ENCODE measurements at places on chromosomes 2 and 18.

DNA sequence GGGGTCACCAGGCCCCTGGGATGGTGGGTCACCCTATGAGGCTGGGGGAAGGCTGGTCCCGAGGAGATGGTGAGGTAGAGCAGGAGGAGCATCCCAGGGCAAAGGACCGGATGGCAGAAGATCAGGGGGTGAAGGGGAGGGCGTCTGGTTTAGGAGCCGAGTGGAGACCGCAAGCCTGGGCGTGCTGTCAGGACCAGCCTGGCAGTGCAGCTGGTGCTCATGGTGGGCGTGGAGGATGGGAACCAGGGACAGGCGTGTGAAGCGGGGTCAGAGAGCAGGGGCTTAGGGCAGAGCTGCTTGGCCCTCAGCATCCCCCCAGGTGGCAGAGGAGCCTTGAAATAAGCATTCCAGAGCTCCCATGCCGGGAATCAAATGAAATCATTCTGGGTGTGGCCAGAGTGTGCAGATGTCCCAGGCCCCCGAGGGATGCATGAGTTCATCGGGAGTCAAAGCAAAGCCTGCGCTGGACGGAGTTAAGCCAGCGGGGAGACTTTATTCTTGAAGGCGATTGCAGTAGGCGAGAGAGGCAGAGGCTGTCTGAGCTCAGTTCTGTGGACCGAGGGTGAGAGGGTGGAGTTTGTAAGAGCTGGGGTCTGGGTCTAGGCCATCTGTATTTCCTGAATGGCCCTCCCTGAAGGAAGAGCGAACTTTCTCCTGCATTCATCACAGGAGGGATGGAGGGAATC is 33.1 kb upstream of the MBP start:
- no peak for DNase-seq

- DNase-seq: no peak
Measured at GRCh38 chr2:216882876-216883275, 23.0 kb upstream of the TNP1 start.

DNA sequence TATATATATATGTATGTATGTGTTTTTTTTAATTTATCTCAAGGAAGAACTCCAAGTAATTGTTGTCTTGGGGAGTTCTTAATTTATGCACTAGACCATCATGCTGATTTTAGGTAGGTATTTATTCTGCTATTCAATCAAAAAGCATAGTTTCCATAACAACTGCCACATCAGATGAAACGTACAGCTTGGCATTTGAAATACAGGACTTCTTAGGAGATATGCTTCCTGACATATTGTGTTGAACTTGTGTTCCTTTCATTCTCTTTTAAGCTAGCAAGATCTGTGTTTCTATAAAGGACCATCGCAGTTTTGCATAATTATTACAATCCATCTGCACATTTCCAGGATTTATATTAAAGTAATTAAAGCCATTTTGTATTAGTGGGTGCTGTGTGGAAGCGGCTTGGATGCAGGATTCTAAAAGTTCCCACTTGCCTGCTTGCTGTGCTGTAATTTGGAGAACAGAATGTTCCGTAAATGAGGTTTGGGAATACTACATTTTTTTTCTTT is 343.5 kb upstream of the FANCL start:
- DNase-seq: no peak

GRCh38 chr2:157820193-157820592 is 55.9 kb downstream of the ACVR1 start:
- DNase-seq: no peak

GRCh38 chr2:169415233-169415748 is 53.0 kb upstream of the LRP2 start:
- no peak for DNase-seq

DNA sequence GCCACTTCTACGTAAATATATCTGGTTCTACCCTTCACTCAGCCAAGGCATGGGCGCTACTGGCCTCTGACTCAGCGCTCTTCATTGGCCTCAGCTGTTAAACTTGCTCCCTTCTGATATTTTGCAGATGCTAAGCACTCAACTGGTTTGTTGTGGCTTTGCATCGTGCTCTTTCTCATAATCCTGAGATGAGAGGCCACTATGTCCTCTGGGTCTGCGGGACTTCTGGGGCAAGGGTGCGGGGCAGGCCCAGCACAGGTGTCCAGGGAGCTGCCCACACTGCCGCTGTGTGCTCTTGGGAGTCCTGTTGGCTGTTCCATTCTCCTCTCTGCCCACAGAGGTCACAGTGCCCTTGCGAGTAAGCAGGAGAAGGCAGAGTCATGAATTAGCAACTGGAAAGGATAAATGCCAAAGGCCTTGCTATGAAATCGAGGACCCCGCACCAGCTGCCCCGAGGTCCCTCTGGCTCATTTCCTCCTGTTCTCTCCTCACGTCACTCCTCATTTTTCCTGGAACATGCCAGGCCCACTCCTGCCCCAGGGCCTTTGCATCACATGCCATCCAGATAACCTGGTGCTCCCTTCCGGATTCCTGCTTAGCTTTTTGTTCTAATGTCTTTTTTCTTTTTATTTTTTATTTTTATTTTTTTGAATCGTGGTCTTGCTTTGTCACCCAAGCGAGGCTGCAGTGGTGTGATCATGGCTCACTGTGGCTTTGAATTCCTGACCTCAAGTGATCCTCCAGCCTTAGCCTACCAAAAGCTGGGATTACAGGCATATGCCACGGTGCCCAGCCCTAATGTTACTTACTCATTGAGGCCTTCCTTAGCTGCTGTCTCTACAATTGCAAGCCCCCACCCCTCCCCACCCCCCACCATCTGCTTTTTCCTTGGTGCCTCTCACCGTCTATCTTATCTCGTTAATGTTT is 34.9 kb upstream of the MAT2A start:
- no peak for DNase-seq
